ENCODE measurements at places on chromosomes 4 and X.
A peak's percentile ranks its signal among the peaks of the same experiment; 100 is the strongest.

DNA sequence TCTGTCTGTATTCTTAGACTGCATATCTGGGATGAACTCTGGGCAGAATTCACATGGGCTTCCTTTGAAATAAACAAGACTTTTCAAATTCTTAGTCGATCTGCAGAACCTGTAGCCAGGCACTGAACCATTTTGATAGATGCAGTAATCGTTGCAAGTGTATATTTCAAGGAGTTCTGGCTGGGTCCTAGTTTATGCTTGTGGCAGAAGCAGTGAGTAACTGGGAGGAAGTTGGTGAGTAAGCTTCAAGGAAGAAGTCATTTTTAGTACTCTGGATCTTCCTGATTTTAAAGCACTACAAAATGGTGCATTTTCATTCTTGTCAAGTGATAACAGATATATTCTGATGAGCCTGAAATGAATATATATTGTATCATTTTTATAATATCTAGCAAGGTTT lies 9.5 kb downstream of the HPRT1 start:
- DNase-seq, result no peak

DNA sequence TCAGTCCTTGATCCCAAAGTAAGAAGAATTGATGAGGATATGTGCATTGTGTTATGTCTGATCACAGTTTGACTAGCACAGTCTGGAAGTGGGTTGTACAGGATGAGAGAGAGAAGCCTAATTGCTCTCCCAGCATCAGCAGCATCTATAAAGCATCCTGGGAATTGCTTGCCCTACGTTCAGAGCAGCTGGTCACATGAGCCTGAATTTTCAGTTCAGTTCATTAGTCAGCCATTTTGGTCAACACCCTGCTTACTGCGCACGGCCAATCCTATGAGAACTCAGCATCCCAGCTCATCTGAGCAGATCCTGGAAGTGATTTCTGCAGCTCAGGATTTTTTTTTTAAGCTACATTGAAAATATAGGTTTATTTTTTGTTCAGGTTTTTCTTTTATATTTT lies at the start of gene RUFY3:
Gene RUFY3, plus strand, starts transcription at position 218 of the 400 bp plus-strand sequence. CDS start 610 bp downstream, outside the sequence.
- no peak for DNase-seq

DNA sequence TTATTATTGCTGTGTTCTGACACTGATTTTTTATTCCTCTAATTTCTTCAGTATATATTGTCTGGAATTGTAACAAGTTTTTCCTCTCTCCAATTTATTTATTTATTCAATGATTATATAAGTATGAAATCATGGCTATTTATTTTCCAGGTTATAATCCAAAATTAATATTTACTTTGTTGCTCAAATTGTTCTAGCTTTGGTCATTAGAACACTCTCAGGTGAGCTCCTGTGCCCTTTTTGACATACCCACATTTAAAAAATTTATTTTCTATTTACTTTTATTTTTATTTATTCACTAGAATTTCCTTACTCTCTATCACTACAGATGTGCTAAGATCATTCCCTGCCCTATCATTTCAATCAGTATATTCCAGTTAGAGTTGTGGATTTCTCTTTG lies 70.2 kb downstream of the PPP1R2C start:
- no peak for DNase-seq

- DNase-seq, result peak; percentile 62
Measured at GRCh38 chrX:48945517-48946348, 11.7 kb downstream of the OTUD5 start.

DNA sequence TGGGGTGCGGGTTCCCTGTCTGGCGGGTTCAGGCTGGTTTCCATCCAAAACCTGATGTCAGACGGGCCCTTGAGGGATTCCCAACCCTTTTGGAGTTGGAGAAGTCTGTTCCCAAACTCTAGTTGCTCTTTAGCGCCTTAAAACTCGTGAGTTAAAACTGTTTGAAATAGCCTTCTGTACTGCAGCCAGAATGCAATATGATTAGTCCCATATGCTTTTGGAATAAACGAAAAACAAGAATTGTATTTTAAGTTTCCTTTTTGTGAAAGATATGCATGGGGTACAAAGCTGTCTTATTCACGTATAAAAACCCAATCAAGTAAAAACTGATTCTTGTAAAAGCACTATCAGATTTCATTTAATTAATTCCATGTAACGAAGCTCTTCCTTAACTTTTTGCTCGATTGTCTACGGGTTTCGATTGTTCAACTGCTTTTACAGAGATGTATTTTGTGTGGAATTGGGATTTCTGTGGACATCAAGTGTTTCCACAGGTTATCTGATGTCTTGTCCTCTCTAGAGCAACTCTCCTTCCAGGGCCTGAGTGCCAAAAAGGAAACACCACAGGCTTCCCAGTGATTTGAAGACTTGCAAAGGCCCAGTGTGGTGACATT lies 49.5 kb downstream of the CLDN34 start:
- DNase-seq, result no peak

GRCh38 chr4:171812665-171813525 lies at the start of gene GALNTL6:
Gene GALNTL6 (plus strand): TSS chr4:171813404.
- DNase-seq, result peak; percentile 18

- DNase-seq, result peak; percentile 30
Measured at GRCh38 chrX:14528629-14529289, 577 bp upstream of the GLRA2 start.

GRCh38 chr4:165191814-165192499 lies 15.4 kb upstream of the KLHL2 start:
- DNase-seq, result no peak
